ENCODE measurements at places on chromosomes 7 and 10.

DNA sequence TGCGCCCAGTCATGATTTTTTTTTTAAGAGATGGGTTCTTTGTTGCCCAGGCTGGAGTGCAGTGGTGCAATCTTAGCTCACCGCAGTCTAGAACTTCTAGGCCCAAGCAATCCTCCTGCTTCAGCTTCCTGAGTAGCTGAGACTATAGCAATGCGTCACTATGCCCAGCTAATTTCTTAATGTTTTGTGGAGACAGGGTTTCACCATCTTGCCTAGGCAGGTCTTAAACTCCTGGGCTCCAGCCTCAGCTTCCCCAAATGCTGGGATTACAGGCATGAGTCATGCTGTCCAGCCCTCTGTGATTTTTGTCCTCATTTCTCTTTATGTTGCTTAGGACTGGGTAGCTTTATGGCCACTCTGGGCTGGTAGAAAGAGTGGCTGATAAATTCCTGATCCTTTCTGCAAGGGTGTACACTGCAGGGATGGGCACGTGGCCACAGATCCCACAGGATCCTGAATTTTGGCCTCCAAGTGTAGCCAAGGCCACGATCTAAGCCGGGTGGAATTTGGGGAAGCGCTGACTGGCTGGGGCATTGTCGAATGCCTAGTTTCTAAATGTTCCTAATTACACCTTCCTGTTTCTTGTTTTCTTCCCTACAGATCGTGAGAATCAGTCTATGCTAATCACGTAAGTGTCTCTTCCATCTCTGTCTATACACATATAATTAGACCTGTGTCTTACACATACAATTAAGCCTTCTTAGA is 24.1 kb upstream of the MYH16 start:
- DNase-seq = no peak

DNA sequence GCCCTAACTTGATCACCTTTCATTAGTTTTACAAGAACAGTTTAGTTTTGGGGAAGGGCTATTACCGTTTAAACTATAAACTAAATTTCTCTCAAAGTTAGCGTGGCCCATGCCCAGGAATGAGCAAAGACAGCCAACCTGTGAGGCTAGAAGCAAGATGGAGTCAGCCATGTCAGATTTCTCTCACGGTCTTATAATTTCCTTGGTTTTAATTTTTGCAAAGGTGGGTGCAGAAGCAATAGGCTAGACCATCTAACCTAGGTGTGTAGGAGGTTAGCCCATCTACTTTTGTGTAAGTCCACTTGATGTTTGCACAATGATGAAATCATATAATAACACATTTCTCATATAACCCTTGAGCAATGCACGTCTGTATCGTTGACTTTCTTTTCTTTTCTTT is 8.9 kb downstream of the CCL24 start:
- DNase-seq = no peak

- no peak for DNase-seq
Measured at GRCh38 chr7:91228927-91229558, 35.2 kb upstream of the FZD1 start.

GRCh38 chr10:70462349-70462984 is 16.1 kb upstream of the PALD1 start:
- no peak for DNase-seq

GRCh38 chr10:43623351-43623750 is 17.1 kb downstream of the ZNF485 start:
- DNase-seq = no peak

DNA sequence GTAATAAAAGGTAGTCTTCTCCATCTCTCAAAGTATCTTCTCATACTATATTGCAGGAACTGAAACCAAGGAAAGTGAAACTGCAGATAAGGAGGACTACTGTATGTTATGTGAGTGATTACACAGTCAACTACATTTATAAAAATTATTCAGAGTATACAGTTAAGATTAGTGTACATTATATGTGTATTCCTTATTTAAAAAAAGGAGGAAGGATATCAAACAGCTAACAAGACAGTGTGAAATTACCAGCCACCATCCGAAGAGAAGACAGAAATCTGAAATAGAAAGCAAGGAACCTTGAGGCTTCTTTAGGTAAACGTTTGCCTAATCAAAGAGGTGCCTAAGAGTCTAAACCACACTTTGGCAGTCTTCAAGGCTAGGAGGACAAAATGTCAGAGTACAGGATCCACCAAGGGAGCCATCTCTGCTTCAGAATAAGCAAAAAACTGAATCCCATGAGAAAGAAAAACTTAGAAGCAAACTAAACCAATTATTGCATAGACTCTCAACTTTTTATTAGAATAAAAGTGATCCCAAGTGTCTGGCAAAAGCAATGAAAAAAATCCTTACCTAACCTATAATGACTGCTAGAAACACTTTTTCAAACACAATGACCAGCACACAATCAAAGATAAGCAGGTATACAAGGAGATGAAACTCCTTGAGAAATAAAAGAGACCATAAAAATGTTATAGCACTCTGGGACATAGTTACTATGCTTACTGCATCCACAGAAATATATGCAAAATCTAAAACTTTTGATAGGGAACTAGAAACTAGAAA is 6.4 kb downstream of the USP6NL start:
- no peak for DNase-seq

GRCh38 chr10:77015360-77015759 is 622.2 kb downstream of the KCNMA1 start:
- DNase-seq = no peak

- peak; percentile 30 for DNase-seq
Measured at GRCh38 chr10:92573091-92573797, 649 bp downstream of the IDE start.

DNA sequence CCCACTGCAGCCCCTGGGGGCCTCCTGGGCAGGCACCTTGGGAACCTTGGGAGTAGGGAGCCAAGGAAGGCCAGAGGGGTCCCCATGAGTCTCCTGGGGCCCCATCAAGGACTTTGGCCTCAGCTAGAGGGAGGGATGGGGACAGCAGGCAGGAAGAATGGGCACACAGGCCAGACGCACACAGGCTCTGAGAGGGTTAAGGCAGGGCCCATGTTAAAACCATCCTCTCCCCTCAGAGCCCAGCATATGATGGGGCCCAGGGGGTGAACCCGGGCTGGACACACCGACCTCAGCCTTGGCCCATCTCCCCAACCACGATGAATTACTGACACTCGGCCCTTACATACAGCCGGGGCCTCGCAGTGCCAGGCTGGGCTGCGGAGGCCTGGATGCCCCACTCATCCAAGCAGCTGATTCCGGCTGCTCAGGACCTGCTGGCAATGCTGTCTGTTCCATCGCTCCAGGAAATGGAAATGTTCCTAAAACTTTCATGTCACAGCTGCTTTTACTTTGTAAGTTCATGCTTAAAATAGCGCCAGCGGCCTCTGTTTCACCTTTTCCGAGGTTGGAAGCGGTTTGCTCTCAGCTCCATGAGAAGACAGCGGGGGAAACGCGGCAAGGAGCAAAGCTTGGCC is 17.3 kb upstream of the INPP5A start:
- DNase-seq = no peak

GRCh38 chr7:99562832-99563231 is 4.4 kb downstream of the ZNF655 start:
- peak; percentile 29 for DNase-seq

- DNase-seq = no peak
Measured at GRCh38 chr10:49222170-49222569, 34.0 kb upstream of the TMEM273 start.

GRCh38 chr7:142508251-142508650 is 241.0 kb upstream of the PRSS1 start:
- no peak for DNase-seq

DNA sequence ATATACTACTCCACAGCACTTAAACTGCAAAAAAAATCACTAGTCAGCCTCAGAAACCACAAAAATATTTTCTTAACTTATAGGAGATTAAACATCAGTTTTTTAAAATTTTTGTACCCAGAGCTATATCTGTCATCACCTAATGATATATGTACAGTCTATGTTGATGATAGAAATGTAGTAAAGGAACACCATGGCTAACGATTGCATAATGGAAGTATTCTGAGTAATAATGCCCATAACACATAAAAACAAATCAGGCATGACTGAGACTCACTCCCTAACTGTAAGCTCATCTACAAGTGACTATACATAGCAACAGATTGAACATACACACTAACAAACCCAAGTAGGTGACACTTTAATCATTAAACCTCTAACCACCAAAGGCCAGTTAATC is 51.3 kb downstream of the TSPAN12 start:
- no peak for DNase-seq

GRCh38 chr7:148871030-148871429 is 13.1 kb downstream of the EZH2 start:
- no peak for DNase-seq

- no peak for DNase-seq
Measured at GRCh38 chr10:35412003-35412723, 75.9 kb downstream of the CCNY start.

DNA sequence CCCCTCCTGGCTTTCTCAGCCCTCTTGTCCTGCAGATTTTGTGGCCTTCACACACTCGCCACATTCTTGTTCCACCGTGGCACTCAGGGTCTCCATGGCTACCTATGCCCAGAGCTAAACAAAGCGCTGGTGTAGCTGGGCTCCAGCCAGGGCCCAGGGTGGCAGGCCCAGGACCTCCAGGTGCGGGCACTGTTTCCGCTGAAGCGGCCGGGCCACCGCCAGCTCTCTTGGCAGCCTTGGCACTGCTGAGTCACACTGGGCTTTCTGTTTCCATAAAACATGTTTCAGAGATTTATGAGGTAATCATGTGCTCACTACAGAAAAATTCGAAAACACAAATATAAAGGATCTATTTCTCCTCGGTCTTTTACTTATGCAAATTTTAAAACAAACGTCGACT is 51.3 kb downstream of the AOC1 start:
- DNase-seq = peak; percentile 14

DNA sequence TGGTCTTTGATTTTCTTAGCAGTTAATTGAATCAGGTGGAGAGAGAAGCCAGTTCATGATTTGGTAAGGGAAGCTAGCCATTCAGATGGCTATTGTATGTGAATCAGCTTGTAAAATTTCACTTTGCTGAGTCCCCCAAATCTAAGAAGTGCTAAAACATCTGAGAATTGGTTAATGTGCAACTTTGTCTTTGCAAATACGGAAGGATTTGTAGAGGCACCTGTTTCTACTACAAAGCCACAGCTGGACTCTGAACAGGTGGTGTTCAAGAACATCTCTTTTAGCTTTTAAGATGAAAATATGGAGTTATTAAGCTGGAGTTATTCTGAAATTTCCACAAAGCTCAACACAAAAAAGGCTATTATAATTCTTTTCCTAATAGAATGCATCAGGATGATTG is 132.6 kb downstream of the VPS50 start:
- no peak for DNase-seq

DNA sequence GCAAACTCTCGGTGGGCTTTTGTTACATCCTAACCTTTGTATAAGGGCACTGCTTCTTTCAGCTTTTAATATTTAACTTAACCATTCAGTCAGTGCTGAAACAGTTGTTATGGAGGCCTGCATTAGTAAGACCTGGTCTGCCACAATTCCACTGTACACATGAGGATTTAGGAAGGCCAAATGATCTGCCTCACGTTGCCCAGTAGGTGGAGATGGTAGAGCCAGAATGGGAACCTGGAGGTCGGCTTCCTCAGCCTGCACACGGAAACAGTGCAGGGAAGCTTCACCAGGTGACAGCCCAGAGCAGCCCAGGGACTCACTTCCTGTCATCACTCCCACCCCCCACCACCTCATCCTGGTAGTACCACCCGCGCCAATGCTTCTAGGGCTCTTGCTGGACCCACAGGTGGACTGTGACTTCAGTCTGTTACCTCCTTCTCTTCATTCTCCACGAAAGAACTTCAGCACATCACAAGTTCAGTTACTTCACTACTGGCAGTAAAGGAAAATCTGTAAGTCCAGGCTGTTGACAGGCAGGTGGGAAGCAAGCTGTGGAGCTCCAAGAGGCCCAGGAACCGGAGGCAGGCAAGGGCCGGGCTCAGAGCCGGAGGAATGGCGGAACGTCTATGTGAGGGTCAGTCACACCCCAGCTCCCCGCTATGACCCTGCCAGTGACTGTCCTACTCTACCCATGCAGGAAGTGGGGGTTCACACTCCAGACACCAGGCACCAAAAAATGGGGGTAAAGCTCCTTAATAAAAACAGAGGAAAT is 480.3 kb upstream of the C7orf33 start:
- no peak for DNase-seq

DNA sequence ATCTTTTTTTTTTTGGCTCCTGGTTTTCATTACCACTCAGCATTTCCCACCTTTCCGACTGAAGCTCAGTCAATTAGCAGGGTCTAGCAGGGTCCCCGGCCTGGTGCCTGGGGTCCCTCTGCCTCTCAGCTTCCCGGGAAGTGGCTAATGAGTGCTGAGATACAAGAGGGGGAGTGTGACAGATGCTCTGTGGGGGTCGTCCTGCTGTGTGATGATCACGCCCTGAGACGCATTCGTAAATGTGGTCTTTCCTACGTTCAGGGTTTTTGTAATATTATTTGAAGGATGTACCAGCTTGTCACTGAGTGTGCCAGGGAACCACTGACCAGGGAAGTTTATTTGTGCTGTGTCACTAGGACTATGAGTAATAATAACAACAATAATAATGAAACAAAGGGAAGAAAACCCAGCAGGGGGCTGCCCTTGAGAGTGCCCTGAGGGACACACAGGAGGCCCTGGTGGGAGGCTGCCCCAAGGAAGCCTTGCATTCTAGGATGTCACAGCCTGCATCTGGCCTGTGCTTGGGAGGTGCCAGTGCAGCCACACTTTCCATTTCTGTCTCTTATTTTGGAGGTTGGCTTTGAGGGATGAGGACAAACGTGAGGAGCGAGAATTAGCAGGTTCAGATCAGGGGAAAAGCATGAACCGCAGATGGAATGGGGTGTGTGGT is 337.8 kb downstream of the ADARB2 start:
- no peak for DNase-seq

GRCh38 chr10:127117125-127117524 is 79.3 kb downstream of the INSYN2A start:
- DNase-seq = no peak

GRCh38 chr7:96233084-96233483 is 88.8 kb downstream of the SLC25A13 start:
- no peak for DNase-seq
